ENCODE measurements at places on chromosomes 6 and 20.

DNA sequence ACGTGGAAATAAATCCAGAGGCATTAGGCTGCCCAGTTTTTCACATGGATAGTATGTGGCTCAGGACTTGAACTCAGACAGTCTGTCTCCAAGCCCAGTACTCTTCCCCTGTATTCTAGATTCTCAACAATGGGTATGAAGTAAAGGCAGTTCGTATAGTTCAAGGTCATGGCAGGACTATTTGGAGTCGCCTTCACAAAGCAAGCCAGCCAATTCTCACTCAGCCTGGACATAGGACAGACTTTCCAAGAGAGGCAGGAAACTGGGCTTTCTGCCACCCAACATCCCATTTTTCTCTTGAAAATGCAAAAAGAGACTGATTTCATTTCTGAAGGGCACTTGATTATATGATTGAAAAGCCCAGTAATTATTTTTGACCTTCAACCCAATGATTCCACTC lies 111.0 kb downstream of the EDN1 start:
- no peak for DNase-seq

- no peak for DNase-seq
These were observed 174.5 kb downstream of the MRPL14 start for GRCh38 chr6:43952746-43953145.

DNA sequence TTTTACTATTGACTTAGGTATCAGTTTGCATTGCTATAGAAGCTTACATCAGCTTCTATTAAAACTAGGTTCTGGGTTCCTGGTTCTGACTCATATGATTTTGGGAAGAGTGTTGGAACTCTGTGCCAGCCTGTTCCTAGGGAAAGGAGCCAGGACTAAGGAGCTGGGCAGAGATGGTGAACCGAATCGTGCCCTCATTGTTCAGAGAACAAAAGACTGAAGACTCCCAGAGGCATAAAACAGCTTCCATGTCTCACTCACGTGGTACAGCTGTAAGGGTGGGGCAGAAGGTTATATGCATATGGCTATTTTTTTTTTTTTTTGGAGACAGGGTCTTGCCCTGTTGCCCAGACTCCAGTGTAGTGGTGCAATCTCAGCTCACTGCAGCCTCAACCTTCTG lies 89.1 kb upstream of the THBS2 start:
- no peak for DNase-seq

GRCh38 chr6:160253292-160253691 lies 5.3 kb downstream of the SLC22A2 start:
- DNase-seq: no peak

- DNase-seq: no peak
These were observed 187.8 kb downstream of the ANKRD60 start for GRCh38 chr20:58040447-58041290.

- no peak for DNase-seq
These were observed 3.8 kb downstream of the TRIM15 start for GRCh38 chr6:30167101-30167500.

- DNase-seq: no peak
These were observed 173.5 kb upstream of the SNX9 start for GRCh38 chr6:157649311-157650260.

- DNase-seq: no peak
These were observed 34.7 kb downstream of the MAN1A1 start for GRCh38 chr6:119314885-119315272.

DNA sequence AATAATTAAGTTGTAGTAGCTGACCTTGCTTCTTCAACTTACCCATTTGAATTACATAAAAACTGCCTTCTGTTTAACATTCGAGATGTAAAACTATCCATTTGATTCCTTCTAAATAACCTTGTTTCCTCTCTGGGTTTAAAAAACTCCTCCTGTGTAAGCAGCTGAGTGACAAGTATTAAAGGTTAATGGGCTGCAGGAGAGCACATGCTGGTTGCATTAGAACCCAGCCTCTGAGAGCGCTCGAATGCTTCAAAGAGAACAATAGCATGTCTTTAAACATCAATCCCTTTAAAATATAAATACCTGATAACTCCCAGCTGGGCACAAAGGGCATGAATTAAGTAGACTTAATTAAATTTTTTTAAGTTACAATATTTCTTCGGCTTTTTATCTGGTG lies 215.8 kb downstream of the EYA4 start:
- DNase-seq: no peak

DNA sequence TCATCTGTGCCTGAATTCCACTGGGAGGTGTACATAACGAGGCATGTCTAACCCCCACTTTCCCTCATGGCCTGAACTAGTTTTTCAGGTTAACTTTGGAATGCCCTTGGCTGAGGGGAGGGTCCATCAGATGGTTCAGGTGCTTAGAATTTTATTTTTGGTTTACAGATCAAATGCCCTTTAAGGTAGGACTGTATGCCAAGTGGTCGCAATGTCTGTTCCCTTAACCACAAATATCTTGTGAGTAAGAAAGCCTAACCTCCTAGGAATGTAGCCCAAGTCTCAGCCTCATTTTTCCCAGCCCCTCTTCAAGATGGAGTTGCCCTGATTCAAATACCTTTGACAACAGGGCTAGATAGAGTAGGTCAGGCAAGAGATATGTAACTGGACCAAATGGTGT lies 78.4 kb downstream of the RNASET2 start:
- DNase-seq: no peak

GRCh38 chr20:2558581-2559278 lies 22.4 kb downstream of the TMC2 start:
- DNase-seq: no peak
